ENCODE measurements at places on chromosomes 16 and 17.
A peak's percentile ranks its signal among the peaks of the same experiment; 100 is the strongest.

DNA sequence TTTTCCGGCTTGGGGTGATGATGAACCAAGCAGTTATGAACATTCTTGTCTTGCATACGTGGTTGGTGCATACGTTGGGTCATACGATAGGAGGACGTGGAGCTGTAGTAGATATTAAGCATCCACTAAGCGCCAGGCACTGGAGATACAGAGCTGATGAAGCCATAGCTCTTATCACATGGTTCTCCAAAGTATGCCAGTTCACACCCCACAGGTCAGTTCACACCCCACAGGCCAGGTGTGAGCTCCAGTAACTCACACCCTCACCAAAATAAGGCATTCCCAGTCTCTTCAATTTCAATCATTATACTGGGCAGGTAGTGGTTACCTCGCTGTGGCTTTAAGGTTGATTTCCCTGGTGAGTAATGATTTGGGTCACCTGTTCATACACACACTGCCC is 335.5 kb downstream of the FOXL1 start:
- no peak for DNase-seq
- no peak overlapping the region for H3K27ac ChIP-seq
- peaks cover 21% of the 10 kb centered on the region for H3K4me1 ChIP-seq
- peaks cover 22% of the 10 kb centered on the region for H3K27me3 ChIP-seq
- no peak overlapping the region for H3K4me3 ChIP-seq
- no peaks in the 10 kb centered on the region for H3K36me3 ChIP-seq

- H3K4me1 ChIP-seq = peaks cover 35% of the 10 kb centered on the region
- DNase-seq = no peak
Measured at GRCh38 chr17:76667786-76668453, 24.4 kb upstream of the ST6GALNAC1 start.

GRCh38 chr16:16127469-16128116 is 95.7 kb downstream of the ABCC6 start:
- H3K4me1 ChIP-seq = no peaks in the 10 kb centered on the region
- peaks cover 7% of the 10 kb centered on the region for H3K27me3 ChIP-seq

- DNase-seq = no peak
- peaks cover 20% of the 10 kb centered on the region for H3K4me1 ChIP-seq
- H3K4me3 ChIP-seq = no peak overlapping the region
- H3K36me3 ChIP-seq = no peaks in the 10 kb centered on the region
Measured at GRCh38 chr17:67633751-67634211, 84.0 kb upstream of the NOL11 start.

DNA sequence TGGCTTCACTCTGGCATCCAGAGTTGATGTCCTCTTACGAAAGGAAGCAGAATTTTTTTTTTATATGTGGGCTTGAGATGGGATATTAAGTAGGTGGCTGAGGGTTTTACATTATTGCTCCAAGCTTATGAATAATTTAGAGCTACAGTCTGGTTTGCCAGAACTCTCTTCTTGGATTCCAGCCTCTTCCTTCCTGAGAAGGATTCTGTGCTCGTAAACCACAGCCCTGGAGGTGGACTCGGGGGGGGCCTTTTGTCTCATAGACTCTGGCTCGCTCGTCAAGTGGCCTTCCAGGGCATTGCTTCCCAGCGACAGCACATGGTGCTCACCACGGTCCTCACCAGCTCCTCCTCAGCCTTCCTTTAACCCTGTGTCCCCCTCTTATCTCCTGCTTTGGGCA is 43.2 kb downstream of the TMEM11 start:
- H3K27me3 ChIP-seq = no peaks in the 10 kb centered on the region
- peaks cover 28% of the 10 kb centered on the region for H3K4me1 ChIP-seq
- DNase-seq = no peak
- no peak overlapping the region for H3K27ac ChIP-seq
- H3K4me3 ChIP-seq = no peak overlapping the region

- no peak overlapping the region for H3K27ac ChIP-seq
- no peaks in the 10 kb centered on the region for H3K36me3 ChIP-seq
- peak; percentile 3 for DNase-seq
- H3K4me3 ChIP-seq = no peak overlapping the region
- no peaks in the 10 kb centered on the region for H3K4me1 ChIP-seq
- H3K27me3 ChIP-seq = peaks cover 2% of the 10 kb centered on the region
Measured at GRCh38 chr17:8846768-8847211, 20.7 kb downstream of the PIK3R6 start.

DNA sequence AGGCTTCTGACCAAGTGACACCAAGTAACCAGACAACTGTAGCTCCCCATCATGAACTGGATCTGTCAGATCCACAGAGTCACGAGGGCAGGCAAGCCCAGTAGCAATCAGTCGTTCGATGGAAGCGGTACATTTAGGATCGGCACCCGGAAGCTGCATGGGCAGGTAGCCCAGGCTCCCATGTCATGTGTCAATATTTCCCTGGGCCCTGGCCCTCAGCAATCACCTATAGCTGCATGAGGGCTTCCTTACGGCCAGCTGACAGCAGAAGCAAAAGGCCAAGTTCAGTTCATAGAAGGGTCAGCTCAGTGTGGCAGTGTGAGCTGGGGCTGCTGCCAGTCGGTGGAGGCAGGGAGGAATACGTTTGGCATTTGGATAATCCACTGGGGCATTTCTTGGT is 31.8 kb downstream of the MRPS23 start:
- no peak overlapping the region for H3K4me3 ChIP-seq
- no peak for DNase-seq
- no peak overlapping the region for H3K27ac ChIP-seq

DNA sequence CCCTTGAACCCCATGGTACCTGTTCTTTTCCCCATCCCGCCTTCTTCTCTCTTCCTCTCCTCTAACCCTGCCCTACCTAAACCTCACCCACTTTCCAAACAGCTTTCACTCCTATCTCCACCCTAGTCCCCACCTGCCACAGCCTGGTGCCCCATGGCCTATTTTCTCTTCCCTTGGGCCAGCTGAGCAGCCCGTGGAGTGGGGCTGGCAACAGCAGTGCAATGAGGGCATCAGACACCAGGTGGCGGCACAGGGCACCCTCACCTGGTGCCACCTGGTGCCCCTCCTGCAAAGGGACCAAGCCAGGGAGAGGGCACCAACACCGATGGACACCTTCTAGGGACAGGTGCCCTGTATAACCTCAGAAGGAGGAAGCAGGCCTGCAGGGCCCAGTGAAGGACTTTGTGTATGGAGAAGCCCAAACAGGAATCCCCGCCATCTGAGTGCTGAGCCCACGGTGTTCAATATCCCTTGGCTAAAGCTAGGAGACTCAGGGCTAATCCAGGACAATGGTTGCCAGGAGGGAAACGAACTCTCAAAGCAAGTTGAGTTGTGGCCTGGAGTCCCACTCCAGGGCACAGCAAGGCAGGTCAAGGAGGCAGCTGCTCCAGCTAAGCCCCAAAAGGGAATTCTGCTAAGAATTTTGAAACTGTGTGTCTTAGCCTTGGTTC is 4.0 kb upstream of the ABCC3 start:
- DNase-seq = no peak
- H3K4me3 ChIP-seq = no peak overlapping the region
- H3K27ac ChIP-seq = no peak overlapping the region
- H3K4me1 ChIP-seq = peaks cover 29% of the 10 kb centered on the region
- H3K36me3 ChIP-seq = no peaks in the 10 kb centered on the region
- peaks cover 11% of the 10 kb centered on the region for H3K27me3 ChIP-seq

GRCh38 chr16:51163366-51163765 is 12.3 kb upstream of the SALL1 start:
- H3K27ac ChIP-seq = peak overlapping the region; percentile 89

DNA sequence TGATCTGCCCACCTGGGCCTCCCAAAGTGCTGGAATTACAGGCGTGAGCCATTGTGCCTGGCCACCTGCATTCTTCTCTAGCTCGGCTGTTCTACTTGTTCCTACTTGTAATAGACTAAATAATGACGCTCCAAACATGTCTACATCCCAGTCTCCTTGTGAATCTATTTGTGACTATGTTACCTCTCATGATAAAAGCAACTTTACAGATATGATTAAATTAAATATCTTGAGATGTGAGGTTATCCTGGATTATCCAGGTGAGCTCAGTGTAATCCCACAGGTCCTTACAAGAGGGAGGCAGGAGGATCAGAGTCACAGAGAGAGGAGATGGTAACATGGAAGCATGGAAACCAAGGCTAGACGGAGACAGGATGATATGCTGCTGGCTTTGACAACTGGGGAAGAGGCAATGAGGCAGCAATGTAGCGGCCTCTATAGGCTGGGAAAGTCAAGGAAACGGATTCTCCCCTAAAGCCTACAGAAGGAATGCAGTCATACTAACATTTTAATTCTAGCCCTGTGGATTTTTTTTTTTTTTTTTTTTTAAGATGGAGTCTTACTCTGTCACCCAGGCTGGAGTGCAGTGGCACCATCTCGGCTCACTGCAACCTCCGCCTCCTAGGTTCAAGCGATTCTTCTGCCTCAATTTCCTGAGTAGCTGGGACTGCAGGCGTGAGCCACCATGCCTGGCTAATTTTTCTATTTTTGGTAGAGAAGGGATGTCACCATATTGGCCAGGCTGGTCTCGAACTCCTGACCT is 5.0 kb upstream of the LASP1 start:
- H3K36me3 ChIP-seq = no peaks in the 10 kb centered on the region
- no peak overlapping the region for H3K4me3 ChIP-seq
- H3K27ac ChIP-seq = peak overlapping the region; percentile 54
- peaks cover 14% of the 10 kb centered on the region for H3K27me3 ChIP-seq
- H3K4me1 ChIP-seq = peaks cover 42% of the 10 kb centered on the region
- no peak for DNase-seq

DNA sequence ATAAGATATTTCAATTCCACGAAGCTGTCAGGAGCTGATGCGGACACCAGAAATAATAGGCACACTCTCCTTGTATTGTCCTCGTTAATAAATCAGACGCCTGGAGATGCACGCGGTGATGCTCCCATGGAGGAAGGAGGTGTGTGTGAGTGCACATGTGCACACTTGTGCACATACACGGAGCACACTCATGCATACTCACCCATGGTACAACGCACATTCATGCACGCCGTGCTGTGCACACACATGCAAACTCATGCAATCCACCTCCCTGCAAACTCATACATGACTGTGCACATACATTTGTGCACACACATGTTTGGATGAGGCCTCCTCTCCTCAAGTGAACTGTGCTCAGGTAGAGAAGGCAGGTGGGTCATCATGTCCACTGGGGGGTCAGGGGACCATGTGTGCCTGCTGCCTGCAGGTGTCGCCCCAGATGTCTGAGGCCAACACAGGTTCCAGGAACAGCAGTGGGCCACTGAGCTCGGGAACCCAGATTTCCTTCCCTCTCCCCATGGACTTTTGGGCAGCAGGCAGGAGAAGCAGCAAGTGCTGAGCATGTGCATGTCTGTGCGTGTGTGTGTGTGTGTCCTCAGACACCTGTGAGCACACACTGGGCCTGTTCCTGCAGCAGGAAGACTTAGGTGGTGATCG is 165.3 kb downstream of the SDK2 start:
- H3K36me3 ChIP-seq = 0 out of 2 replicates have a peak, but pooled peaks cover 5% of the 10 kb centered on the region
- DNase-seq = no peak
- no peak overlapping the region for H3K27ac ChIP-seq
- H3K4me3 ChIP-seq = no peak overlapping the region

- no peaks in the 10 kb centered on the region for H3K4me1 ChIP-seq
- H3K27me3 ChIP-seq = no peaks in the 10 kb centered on the region
- DNase-seq = no peak
- no peaks in the 10 kb centered on the region for H3K36me3 ChIP-seq
- no peak overlapping the region for H3K4me3 ChIP-seq
Measured at GRCh38 chr17:69078864-69079263, 18.1 kb upstream of the ABCA9 start.

DNA sequence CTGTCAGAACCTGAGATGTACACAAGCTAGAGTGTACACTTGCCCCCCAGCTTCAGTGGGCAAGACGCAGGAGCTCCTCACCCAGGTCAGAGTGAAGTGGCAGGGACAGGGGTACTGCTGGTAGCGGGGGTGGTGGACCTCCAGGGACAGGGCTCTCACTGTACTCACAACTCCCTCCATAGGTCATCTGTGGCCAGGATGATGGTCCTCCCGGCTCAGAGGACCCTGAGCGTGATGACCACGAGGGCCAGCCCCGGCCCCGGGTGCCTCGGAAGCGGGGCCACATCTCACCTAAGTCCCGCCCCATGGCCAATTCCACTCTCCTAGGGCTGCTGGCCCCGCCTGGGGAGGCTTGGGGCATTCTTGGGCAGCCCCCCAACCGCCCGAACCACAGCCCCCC is 2.7 kb downstream of the NXPH3 start:
- peaks cover 8% of the 10 kb centered on the region for H3K27me3 ChIP-seq
- no peak for DNase-seq
- H3K36me3 ChIP-seq = no peaks in the 10 kb centered on the region
- H3K27ac ChIP-seq = no peak overlapping the region

- H3K4me3 ChIP-seq = peak overlapping the region; percentile 93
- peaks cover 4% of the 10 kb centered on the region for H3K27me3 ChIP-seq
- DNase-seq = no peak
Measured at GRCh38 chr17:44220213-44221083, 973 bp upstream of the UBTF start.

DNA sequence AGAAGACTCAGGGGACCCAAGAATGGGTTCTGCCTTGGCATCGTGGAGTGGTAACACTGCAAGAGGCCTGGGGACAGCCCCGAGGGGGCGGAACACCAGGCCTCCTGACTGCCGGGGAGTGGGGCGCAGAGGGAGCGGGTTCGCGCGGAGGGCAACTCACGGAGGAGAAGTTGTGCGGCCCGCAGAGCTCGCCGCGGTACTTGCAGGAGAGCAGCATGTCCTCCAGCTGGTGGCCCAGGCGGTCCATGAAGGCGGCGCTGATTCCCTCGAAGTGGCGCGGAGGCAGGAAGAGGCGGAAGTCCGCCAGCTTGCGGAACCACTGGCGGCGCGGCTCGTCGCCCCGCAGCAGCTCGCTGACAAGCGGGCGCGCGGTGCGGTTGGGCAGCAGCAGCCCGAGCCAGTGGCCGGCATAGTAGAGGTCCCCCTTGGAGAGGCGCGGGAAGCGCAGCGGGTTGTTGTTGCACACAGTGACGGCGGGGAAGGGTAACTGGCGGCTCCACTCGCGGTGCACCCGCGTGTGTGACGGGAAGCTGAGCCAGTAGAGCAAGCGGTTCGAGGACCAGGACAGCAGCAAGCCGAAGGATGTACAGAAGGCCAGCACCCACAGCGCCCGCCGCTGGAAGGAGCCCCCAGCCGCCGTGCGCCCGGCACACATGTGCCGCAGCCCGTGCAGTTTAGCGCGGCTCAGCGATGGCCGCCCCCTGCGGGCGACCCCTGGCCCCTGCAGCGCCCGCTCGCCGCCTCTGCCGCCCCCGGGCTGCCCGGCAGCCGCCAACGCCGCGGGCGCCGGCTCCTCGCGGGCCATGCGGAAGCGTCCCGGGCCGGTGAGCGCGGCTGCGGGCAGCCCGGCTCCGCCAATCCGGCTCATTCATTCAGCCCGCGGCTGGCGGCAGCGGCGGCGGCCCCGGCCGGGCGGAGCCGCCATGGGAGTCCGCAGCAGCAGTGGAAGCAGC is 1.6 kb downstream of the ASIC2 start:
- no peaks in the 10 kb centered on the region for H3K4me1 ChIP-seq
- peak overlapping the region; percentile 56 for H3K4me3 ChIP-seq
- H3K27me3 ChIP-seq = peaks cover 28% of the 10 kb centered on the region
- H3K27ac ChIP-seq = no peak overlapping the region
- DNase-seq = no peak
- no peaks in the 10 kb centered on the region for H3K36me3 ChIP-seq

DNA sequence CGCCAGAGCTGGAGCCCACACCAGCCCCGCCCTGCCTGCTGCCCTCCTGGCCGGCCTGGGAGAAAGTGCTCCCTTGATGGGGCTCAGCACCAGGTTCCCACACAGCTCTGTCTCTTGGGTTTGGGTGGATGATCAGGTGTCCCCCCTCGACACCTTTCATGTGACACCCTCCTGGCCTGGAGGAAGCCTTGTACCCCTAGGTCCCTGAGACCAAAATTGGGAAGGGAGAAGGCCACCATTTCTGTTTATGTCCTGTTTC is 19.4 kb upstream of the PLLP start:
- no peak overlapping the region for H3K4me3 ChIP-seq
- peaks cover 37% of the 10 kb centered on the region for H3K27me3 ChIP-seq
- DNase-seq = no peak
- no peak overlapping the region for H3K27ac ChIP-seq
- H3K4me1 ChIP-seq = peaks cover 7% of the 10 kb centered on the region

Measured in HFFc6 (cell line).